ENCODE measurements at places on chromosomes 11 and 22.

DNA sequence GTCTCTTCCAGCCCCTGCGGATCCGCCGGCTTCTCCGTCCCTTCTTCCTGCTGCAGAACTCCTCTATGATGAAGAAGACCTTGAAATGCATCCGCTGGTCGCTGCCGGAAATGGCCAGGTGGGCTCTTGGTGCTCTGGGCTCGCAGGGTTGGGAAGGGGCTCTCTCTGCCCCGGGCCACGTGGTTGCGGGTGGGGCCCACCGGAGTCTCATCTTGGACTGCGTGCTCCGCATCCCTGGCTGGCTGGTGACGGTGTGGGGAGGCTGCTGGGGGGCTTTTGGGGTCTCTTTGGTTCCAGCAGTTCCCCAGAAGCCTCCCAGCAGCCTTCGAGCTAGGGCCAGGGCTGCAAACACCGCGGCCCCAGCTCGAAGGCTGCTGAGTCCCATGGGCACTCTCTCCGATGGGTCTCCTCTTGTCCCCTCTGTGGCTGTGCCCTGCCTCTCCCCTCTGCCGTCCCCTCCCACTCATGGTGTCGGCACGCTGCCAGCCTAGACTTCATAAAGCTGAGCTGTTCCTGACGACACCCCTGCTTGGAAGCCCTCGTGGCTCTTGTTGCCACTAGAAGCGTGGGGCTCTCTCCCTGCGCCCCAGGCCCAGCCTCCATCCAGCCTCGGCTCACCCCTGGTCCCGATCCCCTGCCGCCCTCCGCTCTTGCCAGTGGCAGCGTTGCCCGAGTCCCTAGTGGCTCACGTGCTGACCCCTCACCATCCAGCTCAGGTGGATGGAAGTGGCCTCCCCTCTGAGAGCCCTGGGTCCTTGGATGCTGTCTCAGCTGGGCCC is 14.3 kb downstream of the TPCN2 start:
- no peak for DNase-seq

DNA sequence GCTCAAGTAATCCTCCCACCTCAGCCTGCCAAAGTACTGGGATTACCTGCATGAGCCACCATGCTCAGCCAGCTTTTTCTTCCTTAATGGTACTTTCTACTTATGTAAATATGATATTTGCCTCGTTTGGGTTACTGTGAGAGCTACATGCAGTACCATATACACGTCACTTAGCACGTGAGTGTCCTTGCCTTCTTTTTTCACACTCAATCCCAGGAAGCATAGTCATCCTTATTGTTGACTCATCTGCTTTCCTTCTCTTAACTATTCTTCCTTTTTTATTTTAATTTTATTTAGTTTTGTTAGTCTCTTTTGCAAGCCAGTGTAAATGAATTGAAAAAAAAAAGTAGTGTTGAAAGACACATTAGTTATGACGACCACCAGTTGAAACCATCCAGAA is 205.9 kb downstream of the HIPK3 start:
- no peak for DNase-seq

- DNase-seq = peak; percentile 81
Observed at GRCh38 chr11:83004746-83005556, 66.7 kb downstream of the RAB30 start.

DNA sequence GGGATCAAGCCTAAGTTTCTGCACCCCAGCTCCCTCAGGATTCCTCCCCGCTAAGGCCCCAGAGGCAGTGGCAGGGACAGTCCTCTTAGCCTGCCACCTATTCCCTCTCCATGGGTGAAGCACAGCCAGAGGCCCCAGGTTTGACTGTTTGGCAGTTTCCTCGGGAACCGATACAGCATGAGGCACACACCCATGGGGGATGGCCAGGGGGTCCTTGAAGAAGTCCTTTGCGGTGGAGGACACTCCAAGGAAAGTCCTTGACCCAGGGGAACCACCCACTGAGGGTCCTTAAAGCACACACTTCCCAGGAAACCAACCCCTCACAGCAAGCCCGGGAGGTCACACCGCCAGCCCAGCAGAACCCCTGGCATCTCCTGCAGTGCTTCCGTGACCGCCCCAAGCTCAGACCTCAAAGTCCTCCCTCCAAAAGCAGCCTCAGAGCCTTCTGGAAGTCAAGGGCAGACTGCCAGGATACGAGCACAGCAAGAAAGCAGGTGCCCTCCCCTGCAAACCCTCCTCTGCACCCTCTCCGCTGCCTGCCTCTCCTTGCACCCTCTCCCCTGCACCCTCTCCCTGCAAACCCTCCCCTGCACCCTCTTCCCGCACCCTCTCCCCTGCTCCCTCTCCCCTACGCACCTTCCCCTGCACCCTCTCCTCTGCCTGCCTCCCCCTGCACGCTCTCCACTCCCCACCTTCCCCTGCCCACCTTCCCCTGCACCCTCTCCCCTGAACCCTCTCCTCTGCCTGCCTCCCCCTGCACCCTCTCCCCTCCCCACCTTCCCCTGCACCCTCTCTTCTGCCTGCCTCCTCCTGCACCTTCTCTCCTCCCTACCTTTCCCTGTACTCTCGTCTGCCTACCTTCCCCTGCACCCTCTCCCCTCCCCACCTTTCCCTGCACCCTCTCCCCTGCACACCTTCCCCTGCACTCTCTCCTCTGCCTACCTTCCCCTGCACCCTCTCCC is 1.4 kb downstream of the SIGIRR start:
- no peak for DNase-seq

- DNase-seq = no peak
Observed at GRCh38 chr11:12118949-12119348, 8.6 kb downstream of the MICAL2 start.

DNA sequence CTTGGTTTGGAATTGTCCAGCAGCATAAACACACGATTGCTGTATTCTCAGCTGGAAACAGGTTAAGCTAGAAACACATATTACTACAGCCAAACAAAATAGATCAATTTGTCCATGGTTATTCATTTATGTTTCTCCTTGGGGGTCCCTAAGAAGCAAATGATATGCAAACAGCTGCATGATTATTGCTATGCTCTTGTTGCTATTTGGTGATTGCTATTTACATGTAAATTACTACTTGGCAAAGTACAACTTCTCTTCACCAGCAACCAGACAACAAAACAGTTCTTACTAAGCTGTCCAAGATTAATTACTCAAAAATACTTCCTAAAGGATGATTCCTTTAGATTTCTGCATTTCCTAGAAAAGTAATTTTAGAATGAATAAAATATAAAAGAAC is 567.9 kb upstream of the ARHGAP42 start:
- no peak for DNase-seq

DNA sequence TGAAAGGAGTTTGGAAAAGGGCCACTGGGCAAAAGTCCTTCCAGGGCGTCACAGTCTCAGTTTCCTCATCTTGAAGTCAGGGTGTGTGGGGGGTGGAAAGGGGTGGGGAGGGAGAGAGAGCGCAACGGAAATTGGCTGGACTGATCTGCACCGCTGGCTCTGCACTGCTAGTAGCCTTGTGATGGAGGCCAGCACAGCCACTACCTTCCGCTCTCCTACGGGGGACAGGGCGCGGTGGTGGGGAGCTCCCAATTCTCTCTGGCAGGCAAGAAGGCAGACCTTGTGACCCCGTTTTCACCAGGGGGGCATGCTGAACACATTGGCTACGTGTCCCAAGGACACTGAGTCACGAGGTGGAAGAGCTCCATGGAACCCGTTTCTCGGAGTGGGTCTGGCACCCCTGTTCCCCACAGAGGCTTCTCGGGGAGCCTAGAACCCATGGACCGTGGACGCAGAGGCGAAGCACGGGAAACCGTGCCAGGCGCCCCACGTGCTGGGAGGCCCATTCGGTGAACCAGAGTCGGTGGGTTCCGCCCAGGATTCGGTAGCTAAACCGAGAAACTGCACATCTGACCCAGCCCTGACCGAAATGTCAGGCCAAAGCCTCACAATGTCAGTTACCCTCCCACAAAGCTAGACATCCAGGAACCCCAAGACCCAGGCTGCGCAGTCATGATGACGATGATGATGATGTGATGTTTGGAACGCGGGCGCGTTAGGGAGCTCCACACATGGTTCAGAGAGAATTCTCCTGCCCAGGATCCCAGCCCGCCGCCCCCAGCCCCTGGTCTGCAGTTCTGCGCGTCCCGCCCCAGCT is 28.3 kb upstream of the WNT11 start:
- no peak for DNase-seq

DNA sequence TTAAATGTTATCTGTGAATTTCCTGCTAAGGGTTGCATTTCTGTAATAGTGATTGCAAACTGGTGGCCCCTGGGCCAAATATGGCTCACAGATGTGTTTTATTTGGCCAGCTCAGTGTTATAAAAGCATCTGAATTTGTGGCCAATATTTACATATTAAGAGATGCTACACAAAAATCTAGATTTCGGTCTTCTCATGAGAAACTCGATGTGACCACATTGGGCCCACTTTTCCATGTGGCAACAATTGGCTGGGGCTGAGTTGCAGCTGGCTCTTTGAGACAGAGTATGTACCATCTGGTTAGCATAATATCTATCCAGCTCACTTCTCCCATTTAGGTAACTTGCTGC is 244.5 kb upstream of the POU2AF2 start:
- DNase-seq = no peak

DNA sequence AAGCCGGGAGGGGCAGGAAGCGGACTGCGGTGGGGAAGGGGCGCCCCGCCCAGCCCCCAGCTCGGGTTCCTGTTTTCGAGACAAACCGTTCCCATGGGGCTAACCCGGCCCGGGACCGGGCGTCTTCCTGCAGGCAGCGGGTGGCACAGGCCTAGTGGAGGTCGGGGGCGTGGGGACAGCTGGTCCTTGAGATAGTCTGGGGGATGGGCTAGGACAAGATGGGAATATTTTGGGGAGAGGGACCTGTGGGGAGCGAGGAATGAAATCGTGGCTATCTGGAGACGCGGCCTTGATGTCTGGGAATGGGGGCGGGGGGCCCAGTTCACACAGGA is 1.2 kb upstream of the RASGRP2 start:
- no peak for DNase-seq

DNA sequence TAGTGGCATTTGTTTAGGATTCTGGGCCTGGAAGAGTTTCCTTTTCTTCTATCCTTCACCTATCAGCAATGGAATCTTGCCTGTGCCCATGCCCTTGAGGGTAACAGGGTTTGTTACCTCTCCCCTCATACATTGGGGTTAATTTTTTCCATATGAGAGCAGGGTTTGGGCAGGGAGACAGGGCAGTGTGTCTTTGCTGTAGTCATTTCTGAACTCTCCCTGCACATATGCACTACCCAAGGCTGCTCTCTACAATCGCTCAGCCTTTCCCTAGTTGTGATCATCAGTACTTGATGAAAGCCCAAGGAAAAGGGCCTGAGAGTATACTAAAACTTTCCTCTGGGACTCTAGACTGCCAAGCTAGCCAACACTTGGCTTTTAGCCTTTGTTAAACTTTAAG is 95.7 kb downstream of the LRRC32 start:
- DNase-seq = no peak

- DNase-seq = no peak
Observed at GRCh38 chr11:22449441-22449840, 111.3 kb downstream of the SLC17A6 start.

- no peak for DNase-seq
Observed at GRCh38 chr11:72204886-72205285, 11.7 kb upstream of the FOLR2 start.

GRCh38 chr22:24025475-24025874 is 14.4 kb downstream of the CABIN1 start:
- DNase-seq = no peak

- no peak for DNase-seq
Observed at GRCh38 chr11:97570636-97571035, 1180.8 kb downstream of the JRKL start.

DNA sequence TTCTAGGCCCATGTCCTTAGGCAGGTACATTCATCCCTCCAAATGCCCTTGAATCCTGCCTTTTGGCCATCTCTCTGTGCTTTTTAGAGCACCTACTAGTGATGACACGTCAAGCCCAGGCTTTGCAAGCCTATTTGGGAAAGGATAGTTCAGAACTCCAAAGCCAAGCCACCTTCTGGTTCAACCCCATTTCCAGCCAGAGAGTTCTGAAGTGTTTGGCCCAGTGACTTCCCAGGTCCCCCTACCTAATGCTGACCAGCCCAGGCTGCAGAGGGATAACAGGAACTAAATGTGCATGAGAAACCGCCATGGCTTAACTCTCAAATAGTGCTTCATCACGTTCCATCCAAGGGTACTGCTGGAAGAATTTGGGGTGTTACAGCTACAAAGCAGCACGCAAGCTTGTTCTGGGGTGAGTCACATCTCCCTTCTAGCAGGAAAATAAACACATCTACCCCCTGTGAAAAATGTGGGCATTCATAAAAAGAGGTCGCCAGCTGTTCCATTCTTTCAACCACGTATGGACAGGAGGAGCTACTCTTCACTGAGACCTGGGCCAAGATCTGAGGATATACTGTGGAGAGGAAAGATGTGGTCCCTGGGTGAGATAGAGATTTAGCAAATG is 2.0 kb upstream of the FXYD6 start:
- no peak for DNase-seq

DNA sequence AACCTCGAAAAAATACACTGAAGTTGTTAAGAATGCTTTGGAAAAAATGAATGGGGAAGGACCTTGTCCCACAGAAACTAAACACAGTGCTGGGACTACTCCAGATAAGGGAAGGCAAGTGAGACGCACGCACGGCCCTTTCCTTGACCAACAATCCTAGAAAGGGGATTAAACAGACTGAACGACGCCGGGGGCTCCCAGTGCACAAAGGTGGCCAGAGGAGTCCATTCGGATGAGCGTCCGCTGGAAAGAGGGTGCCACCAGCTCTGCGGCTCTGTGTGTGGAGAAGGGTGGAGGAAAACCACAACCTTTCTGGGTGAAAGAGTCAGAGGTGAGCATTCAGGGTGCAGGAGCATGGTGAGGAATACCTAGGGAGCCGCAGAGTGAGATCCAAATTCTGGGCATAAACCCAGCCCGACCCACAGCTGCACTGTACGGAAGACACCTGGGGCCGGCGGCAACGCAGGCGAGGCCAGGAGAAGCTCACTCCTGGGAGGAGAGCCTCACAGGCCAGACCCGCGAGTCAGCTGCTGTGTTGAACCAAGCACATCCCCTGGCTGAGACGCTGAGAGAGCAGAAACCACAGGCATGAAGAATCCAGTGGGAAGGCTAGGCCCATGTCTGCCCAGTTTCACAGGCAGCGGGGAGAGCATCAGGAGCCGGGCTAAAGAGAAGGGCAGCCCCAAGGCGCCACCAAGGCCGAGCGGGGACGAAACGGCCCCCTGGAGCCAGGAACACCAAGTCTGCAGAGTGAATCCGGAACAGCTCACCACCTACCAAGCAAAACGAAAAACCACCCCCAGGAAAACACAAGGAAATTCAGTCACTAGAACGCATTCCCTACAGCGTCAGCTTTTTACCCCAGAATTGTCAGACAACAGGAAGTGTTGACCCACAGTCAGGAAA is 177.1 kb downstream of the BRD1 start:
- no peak for DNase-seq

- DNase-seq = no peak
Observed at GRCh38 chr22:38073150-38074130, 10.5 kb downstream of the SLC16A8 start.

GRCh38 chr11:132330515-132330914 is 960.1 kb downstream of the NTM start:
- no peak for DNase-seq

- DNase-seq = no peak
Observed at GRCh38 chr11:59555601-59556114, 44.3 kb downstream of the OR4D9 start.

- peak; percentile 89 for DNase-seq
Observed at GRCh38 chr11:116707161-116707629, 65.6 kb downstream of the BUD13 start.

- DNase-seq = no peak
Observed at GRCh38 chr11:102465696-102466095, 13.1 kb upstream of the TMEM123 start.

Data from NCI-H1417 (cell line).